ENCODE measurements at places on chromosomes 4 and X. TPM values are rescaled to one million over a fixed set of nuclear protein-coding genes. Genes with fewer than 3 reads are reported as not detected.

DNA sequence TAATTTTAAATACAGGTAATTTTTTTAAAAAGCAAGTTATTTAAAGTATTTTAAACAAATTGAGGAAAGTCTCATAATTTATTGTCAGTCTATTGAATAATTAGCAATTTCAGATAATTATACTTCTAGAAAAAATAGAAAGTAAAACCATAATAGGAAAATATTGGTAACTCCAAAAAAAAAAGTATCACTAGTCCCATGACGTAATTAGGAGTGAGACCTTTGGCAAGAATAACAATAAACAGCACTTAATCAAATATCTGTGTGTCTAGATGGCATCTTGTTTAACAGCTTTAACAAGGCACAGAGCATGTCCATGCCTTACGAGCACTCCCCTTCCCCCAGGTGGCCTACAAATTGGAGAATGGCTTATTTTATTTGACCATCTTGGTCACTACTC is 1683.6 kb upstream of the AGA start:
- no peak for DNase-seq

DNA sequence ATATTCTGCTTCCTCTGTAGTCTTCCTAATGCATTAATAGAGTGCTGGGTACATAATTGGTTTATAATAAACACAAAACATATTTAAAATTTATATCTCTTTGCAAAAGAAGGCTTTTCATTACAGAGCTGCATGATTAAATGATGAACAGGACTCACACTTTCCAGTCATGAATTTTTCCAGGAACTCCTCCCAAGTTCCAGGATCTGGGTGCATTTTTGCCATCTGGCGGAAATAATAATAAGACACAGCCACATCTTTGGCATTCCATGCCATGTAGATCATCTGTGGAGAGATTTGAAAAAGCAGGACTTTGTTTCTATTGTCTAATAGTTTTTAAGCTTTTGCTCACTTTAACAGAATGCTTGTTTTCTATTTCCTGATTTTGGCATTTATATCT is 40.2 kb upstream of the SULT1B1 start:
- DNase-seq, result peak; percentile 28

DNA sequence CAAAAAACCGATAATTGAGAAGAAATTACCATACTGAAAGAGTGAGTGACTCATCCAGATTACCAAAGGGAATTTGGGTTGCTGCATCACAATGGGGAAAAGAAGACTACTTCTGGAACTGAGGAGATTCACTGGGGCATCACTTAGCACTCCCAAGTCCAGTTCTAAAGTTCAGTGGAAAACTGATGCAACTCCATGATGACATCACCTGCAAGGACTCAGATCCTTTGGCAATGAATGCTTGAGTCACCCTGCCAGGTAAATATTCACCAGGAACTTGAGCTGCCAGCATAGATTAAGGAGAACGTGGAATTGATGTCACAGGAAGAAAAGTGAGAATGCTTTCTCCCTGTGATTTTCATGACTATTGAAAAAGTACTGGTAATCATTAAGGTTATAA is 32.0 kb upstream of the SMIM10L2A start:
- no peak for DNase-seq

GRCh38 chrX:50432829-50433289 is 37.8 kb downstream of the DGKK start:
- no peak for DNase-seq

DNA sequence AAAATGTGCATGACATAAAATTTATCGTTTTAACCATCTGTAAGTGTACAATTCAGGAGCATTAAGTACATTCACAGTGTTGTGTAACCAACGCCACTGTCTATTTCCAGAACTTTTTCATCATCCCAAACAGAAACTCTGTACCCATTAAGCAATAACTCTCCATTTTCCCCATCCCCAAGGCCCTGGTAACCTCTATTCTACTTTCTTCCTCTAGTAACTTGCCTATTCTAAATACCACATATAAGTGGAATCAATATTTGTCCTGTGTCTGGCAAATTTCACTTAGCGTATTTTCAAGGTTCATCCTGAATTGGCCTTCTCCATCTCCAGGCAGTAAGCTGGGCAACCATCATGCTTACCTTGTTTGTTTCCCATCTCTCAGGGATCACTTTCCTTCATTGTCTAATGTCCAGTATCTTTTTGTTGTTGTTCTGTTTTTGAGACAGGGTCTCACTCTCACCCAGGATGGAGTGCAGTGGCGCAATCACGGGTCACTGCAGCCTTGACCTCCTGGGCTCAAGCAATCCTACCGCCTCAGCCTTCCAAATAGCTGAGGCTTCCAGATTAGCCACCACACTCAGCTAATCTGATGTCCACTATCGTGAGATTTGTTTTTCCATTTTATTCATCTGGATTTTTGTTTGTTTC is 17.7 kb upstream of the GRIPAP1 start:
- no peak for DNase-seq

DNA sequence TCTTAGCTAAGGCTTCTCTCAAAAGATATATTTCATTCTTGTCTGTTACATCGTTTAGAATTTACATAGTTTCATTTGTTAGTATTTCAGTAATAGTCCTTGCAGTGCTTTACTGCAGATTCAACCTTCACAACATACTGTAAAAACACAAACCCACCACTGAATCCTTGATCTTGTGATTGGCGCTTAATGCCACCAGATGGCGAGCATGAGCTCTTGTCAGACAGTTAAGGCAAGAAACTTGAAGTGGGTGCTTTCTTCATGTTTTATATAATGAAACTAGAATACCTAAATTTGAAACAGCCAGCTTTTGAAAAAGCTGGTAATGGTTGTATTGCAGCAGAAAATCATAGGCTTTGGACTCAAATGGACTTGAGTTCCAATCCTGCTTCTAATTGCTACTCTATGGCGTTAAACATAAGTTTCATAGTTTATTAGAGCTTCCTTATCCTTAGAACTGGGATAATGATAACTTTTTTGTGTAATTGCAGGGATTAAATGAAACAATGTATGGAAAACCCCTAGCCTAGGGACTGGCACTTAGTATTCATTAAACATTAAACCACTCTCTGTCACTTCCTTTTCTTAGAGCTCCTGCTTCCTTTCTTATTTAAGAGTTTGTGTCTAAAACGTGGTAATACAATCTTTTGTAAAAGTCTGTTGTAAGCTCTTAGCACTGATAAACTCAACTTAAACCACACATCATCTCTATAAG is 95.1 kb downstream of the USP9X start:
- DNase-seq, result peak; percentile 72

- DNase-seq, result peak; percentile 54
These were observed 53.5 kb downstream of the SPANXA2 start for GRCh38 chrX:141642979-141643378.

DNA sequence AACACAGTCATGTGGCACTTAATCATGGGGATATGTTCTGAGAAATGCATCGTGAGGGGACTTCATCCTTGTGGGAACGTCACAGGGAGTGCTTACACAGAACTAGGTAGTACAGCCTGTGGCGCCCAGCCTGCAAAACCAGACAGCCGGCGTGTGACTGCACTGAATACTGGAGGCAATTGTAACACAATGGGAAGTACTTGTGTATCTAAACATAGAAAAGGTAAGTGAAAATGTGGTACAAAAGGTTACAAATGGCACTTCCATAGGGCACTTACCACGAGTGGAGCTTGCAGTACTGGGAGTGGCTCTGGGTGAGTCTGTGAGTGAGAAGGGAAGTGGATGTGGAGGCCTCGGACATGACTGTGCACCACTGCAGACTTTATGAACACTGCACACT is 5.2 kb downstream of the TLR3 start:
- peak; percentile 4 for DNase-seq

The CXCR3 gene
- not detected for polyA plus RNA-seq

The SPACA5 gene
- polyA plus RNA-seq, result not detected

The KLHL34 gene
- polyA plus RNA-seq, result 0.05 TPM

DNA sequence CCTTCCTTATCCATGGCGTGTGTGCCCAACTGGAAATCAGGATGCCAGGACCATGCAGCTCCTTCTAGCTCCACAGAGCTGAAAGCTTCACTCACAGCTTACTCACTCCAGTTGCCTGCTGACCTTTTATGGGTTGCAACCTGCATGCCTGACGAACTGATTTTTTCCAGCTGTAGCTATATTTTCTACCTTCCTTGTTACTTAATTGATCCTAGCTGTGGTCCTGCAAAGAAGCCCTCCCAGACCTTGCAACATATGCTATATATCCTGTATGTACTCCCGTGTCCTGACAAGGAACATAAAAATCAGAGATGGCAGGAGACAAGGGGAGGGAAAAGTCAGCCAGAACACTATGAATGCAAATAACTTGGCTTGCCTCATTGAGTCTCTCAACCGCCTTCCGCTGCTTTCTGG is 135.3 kb upstream of the LDB2 start:
- DNase-seq, result peak; percentile 68

GRCh38 chrX:40007756-40008705 is 89.7 kb downstream of the BCOR start:
- peak; percentile 91 for DNase-seq

- no peak for DNase-seq
These were observed 3.2 kb downstream of the CDKN2AIP start for GRCh38 chr4:183447646-183448045.

- peak; percentile 91 for DNase-seq
These were observed 1055.5 kb downstream of the PCDH18 start for GRCh38 chr4:136476753-136477152.

GRCh38 chr4:140085881-140086280 is 68.1 kb downstream of the MAML3 start:
- DNase-seq, result peak; percentile 60

The NEIL3 gene
- polyA plus RNA-seq, result 3.7 TPM

DNA sequence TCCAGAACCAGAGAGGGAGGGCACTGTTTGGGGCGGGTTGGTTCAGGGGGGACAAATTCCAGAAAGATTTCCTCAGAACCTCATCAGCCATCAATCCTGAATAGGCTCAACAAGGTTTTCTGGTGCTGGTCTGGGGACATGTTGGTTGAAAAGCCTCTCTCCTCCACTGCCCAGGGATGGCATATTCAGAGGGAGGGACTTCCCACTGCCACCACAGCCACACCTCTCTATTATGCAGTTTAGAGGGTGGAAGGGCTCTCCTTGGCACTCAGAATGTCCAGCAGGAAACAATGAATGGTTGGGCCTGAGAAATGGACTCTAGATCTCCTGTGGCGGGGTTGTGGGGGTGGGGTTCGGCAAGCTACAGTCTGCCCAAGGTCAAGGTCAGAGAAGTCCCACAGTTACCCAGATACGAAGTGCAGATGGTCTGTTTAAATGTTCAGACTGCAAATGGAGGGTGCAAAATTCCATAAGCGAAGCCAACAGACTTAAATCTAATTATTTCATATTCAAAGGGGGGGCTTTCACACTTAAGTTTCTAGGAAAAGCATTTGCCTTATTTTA is 70.7 kb downstream of the LEF1 start:
- no peak for DNase-seq

- no peak for DNase-seq
These were observed 96.6 kb upstream of the BANK1 start for GRCh38 chr4:101693842-101694398.

DNA sequence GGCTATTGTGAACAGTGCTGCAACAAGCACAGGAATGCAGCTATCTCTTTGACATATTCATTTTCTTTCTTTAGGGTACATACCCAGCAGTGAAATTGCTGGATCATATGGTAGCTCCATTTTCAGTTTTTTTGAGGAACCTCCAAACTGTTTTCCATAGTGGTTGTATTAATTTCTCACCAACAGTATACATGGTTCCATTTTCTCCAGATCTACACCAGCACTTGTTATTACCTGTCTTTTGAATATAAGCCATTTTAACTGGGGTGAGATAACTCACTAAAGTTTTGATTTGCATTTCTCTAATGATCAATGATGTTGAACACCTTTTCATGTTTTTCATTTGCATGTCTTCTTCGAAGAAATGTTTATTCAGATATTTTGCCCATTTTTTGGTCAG is 241.1 kb upstream of the AGTR2 start:
- DNase-seq, result no peak

GRCh38 chr4:123699880-123700771 is 303.5 kb downstream of the SPRY1 start:
- peak; percentile 87 for DNase-seq

GRCh38 chr4:182486881-182487280 is 243.7 kb downstream of the TENM3 start:
- no peak for DNase-seq

DNA sequence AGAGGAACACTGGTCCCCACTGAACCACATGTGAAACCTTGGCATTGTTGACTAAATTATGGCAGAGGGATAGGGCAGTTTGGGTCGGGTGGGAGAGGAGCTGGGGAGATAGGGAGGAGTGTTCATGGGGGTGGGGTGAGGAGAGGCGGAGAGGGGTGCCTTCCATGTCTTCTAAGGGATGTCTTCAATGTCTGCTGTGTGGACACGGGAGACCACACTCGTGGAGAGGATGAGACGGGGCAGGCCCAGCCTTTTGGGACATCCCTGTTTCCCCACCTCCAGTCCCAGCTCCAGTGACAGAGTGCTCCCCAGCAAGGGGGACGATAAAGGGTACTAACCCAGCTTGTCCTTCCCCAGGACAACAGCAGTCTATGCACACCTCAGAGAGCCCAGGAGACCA is 146.4 kb upstream of the MAMLD1 start:
- DNase-seq, result no peak

GRCh38 chrX:148535639-148536038 is 35.2 kb downstream of the AFF2 start:
- DNase-seq, result no peak

Data from muscle of leg (tissue), 16 donors.